Kidney epithelial cell (primary cell): ENCODE measurements at places on chromosomes 2 and 18.

GRCh38 chr2:71001592-71001927 is 6.9 kb upstream of the TEX261 start:
- no peak for DNase-seq

GRCh38 chr2:136173126-136173525 is 55.2 kb upstream of the CXCR4 start:
- DNase-seq = no peak

DNA sequence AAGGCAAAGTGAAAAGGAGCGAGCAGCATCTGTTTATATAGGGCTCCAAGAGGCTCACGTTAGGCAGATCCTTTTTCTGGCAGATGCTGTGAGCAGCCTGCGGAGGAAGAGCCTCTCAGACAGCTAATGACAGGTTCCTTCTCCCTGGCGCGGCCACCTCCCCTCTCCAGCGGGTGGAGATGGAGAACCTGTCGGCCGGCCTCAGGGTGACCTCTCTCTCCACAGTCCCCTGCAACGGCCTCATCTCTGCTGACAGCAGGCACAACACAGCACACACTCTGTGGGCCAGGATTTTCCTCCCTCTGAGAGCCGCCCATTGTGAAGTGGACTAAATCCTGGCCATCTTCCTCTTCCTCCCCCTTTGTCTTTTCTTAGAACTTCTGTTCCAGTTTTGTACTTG is 119.8 kb downstream of the PRKCE start:
- no peak for DNase-seq

DNA sequence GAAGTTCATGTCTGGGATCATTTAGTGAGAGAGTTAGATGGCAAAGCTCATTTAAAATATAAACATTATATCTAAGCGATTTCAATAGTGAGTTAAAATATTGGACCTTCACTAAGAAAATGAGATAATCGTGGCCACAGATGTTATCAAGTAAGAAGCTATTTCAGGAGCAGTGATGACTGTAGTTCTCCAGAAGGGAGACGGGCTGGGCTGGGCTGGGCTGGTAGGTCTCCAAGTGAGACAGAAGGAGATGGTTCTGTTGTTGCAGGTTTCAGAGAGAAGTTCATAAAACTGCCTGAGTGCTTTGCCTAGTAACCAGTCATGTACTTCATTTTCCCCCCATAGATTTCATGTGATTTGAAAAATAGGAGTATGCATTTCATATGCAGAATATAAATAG is 130.1 kb upstream of the DAPL1 start:
- no peak for DNase-seq

DNA sequence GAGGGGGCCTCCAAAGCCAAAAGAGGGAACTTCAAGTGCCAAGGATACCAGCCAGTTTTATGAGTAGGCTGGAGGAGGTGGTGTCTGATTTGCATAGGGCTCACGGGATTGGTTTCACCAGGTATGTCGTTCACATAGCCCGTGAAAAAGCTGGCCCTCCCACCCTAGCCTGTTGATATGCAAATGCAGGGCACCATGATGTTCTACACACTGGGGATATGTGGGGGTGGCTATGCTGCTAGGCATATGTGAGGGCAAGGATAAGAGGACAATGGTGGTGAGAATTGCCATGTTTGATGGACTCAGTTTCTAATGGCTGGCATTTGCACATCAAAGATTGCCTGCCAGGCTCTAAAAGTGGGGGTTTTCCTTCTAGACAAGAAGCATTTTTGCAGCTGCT is 378.6 kb downstream of the DPP10 start:
- DNase-seq = no peak

DNA sequence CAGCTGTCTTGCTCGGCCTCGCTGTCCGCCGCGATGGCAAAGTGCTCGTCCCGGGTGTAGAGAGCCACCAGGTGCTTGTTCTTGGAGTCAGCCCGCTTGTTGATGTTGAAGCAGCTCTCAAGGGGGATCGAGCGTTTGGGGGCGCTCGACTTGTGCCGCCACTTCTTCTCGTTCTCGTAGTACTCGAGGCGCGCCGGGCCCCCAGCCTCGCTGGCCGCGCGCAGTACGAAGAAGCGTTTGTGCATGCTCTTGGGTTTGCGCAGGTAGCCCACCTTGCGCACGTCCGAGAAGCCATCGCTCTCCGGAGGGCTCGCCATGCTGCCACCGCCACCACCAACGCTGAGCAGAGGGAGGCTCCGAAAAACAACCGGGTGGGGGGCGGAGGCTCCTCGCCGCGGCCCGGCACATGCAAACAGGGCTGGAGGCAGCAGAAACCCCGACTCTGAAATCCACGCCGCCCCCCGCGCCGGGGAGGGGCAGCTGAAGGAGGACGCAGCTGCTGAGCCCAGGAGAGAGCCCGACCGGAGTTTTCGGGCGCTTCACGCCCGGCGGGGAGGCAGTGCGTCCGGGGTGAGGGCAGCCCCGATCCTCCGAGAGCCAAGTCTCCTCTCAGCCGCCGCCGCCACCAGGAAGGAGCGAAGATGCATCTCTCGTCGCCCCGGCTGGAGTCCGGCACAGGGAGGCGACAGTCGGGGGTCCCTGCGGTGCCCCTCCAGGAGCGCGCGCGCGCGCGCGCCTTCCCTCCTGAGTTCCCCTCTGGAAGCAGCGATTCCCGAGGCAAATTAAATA is 1.0 kb downstream of the IRS1 start:
- no peak for DNase-seq
